ENCODE measurements at places on chromosomes 13 and 19. TPM values are rescaled to one million over a fixed set of nuclear protein-coding genes. Genes with fewer than 3 reads are reported as not detected.

OR7A5 gene
- total RNA-seq = not detected

PRODH2 gene
- not detected for total RNA-seq

MBD3L2 gene
- not detected for total RNA-seq

RASAL3 gene
- total RNA-seq = 0.65 TPM

TMEM59L gene
- total RNA-seq = 1.6 TPM

KLK6 gene
- not detected for total RNA-seq

ZNF415 gene
- 17.8 TPM for total RNA-seq

All from Right ventricle myocardium superior (tissue), 1 donor.